ENCODE measurements at places on chromosomes 3 and 15.

DNA sequence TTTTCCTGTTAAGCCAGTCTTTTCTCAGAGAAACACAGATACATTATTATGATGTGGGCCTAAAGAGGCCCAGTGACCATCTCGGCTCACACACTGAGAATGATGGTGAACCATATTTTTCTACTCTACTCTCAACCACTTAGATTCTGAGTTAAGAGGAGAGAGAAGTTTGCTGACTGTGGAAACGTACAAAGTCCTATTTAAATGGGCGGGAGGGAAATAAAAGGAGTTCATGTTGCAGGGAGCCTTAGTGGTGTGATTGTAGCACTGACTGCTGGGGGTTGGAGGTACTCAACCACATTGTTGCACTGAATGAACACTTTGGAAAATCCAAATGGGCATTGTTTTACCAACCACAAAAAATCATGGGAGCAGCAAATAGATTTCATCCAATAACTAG, 51.0 kb downstream of the ATP8B4 start:
- DNase-seq, result no peak

- peak; percentile 88 for DNase-seq
These were observed 5.5 kb downstream of the CSRNP1 start for GRCh38 chr3:39147711-39148434.

DNA sequence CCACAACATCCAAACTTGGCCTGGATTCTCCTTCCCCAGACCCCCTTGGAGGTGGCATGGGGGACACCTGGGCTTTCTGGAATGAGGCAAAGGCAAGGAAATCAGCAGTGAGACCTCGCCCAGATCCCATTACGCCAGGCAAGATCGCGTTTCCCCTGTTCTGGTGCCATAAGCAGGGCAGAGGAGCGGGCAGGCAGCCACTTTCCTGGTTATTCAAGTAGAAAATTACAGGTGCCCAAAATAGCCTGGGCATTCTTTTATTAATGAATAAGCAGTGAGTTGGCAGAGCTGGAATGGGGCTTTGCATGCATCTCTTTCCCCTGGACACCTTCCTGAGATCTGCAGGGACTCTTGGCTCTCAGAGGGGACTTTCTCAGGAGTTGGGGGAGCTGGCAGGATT, 31.5 kb upstream of the FAM107A start:
- DNase-seq, result no peak

DNA sequence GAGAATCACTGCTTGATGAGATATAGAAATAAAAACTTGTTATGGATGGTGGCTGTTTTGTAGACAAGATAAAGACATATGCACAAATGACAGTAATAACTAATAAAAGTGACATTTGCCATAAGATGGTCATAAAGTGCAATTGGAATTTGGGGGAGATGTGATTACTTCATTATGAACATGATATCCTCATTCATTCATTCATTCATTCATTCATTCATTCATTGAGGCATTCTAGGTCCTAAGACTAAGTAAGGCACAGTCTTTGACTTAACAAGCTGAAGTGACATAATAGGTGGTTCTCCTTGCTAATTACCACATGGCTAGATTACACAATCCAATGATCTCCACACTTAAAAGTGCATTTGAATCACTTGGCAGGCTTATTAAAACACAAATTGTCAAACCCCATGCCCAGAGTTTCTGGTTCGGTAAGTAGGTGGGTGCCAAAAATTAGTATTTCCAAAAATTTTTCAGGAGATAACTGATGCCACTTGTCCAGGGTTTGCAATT, 18.9 kb downstream of the RAP2B start:
- no peak for DNase-seq

- DNase-seq, result no peak
These were observed 380.6 kb upstream of the C2CD4B start for GRCh38 chr15:62545467-62546227.

DNA sequence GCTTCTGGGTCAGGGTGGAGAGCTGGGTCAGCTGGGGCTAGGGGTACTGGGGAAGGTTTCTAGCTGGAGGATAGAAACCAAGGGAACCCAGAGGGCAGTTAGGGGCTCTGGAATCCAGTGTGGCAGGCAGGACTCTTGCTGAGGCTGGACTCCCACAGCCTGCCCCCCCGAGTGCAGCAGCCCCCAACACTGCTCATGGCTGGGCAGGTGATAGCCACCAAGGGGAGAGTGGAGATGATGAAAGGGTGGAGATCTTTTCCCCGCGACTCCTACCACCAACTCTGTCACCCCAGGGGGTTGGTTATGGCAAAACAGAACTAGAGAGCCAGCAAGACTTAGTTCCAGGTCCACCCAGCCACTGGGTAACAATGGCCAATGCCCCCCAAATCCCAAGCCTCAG, 16.9 kb upstream of the LINGO1 start:
- DNase-seq, result no peak

- DNase-seq, result no peak
These were observed 28.2 kb upstream of the GOLGA6C start for GRCh38 chr15:75230016-75230343.

DNA sequence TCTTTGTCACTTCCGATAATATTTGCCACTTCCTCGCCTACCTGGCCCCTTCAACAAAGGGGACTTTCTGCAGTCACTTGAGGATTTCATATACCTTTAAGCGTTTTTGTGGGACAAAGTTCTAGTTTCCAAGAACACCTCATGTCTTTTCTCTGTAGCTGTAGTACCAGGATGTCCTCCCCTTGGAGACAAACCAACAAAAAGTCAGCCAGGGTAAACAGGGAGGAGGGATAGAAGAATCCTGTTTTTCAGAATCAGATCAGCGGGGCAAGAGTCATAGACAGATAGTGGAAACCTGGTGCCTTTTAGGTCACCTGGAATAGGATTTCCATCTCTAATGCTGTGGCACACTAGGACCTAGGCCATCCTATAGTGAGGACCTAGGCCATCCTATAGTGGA, 4.5 kb downstream of the LRRC3B start:
- no peak for DNase-seq

DNA sequence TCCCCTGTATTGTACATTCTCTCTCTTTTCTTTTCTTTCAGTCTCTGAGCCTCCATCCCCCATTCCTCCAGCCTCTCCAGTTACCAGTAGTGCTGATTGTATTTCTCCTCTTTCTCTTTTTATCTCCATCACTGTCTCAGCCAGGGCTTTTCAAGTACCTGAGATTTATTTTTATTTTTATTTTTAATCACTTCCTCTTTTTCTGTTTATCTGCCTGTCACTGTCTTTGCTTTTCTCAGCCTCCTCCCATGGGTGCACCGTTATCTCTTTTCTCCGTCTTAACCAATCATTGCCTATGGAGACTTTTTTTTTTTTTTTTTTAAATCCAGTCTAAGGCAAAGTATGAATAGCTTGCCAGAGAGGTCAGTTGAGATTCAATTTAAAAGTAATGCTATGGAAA, 359.3 kb downstream of the GAP43 start:
- DNase-seq, result no peak

- DNase-seq, result no peak
These were observed 20.5 kb upstream of the APEH start for GRCh38 chr3:49653621-49654020.

GRCh38 chr3:50586763-50587070, 17.4 kb downstream of the HEMK1 start:
- no peak for DNase-seq

DNA sequence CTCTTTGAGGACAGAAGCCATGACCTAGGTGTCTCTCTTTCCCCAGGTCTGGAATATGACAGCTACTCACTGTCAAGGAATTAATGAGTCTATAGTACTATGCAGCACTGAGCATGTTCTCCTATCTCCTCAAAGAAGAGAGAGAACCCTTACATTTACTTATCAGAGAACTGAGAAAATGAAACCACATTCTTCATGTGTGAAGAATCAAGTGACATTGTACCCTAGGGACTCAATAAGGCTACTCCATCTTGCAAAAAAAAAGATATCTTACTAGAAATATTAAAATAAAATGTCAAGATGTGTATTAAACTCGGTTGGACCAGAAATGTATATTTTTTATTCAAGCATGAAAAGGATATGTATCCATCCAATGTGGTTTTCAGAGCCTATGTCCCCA, 133.2 kb upstream of the COL8A1 start:
- no peak for DNase-seq

GRCh38 chr3:24812116-24812515, 317.5 kb upstream of the THRB start:
- no peak for DNase-seq

DNA sequence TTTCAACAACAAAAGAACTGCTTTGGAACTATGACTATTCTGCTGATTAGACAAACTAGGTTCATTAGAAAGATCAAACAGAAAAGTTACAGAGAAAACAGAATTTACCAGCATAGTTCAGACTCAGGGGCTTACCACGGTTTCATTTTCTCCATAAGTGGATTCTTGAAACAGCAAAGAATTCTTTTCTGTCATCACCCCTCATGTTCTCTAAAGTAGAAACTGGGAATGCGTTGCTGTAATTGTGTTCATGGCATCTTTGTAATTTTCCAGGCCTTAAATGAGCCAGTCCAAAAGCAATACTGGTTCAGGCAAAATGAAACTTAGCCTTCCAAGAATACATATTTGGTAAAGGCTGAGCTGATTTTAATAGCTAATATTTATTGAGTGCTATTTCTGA, 287.8 kb downstream of the CHL1 start:
- DNase-seq, result no peak

DNA sequence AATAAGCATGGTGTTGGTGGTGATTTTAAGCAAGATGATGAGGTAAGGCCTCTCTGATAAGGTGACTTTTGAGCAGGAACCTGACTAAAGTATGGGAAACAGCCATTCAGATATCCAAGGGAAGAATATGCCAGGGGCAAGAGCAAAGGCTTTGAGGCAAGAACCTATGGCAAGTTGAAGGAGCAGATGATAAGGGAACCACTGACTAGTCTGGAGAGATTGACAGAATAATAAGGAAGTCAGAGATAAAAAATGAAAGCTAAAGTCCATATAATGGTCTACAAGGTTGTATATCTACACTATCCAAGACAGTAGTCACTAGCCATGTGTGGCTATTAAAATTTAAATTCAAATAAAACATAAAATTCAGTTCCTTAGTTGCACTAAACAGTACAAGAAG, 2.5 kb upstream of the C3orf38 start:
- no peak for DNase-seq

DNA sequence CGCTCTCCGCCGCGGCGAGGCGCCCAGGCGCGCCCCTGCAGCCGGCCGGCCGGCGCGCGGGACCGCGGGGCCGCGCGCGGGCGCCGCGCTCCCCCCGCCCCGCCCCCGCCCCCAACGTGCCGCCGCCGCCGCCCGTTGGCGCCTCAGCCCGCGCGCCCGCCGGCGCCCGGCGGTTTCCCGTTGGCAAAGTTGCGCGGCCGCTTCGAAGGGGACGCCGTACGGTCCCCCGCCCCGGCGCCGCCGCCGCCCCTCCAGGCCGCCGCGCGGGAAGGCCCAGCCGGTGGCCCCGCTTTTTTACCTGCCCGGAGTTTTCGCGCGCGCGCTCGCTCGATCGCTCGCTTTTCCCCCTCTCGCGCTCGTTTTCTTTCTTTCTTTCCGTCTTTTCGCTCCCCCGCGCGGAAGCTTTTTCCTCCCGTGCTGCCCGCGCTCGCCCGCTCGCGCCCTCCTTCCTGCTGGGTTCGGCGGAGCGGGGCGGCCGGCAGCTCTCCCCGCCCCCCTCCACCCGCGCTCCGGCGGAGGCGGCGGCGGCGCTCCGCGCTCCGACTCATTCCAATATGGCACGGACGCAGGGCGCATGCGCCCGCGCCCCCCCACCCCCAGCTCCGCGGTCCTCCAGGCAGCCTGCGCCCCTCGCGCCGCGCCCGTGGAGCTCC, at the start of gene SFMBT1:
Gene SFMBT1, minus strand, starts transcription at position 556 of the 653 bp plus-strand sequence. CDS start 76,945 bp downstream, outside the sequence.
- DNase-seq, result no peak

DNA sequence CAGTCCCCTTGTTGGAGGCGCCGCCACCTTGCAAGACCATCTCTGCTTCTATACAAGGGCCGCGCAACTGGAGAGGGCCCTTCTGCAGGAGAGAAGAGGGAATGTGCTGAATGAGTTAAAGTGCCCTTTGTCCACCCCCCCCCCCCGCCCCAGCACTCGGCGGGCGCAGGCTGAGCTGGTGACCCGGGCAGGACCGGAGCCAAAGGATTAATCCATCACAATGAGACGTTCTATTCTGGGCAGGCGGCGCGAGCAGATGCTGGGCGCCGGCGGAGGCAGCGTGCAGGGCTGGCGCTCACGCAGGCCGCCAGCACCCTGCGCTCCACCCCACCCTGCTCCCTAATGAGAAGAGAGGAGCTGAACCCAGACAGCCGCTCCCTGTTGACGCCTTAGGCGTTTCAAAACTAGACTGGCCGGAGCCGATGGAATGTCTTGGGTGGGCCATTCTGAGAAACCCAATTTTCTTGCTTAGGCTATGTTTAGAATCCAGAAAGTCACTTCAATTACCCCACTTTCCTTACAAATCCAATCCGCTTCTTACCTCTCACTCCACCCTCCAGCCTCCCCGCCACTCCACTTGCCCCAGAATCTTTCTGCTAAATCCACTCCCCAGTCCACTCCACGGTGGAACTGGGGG, 32.9 kb downstream of the GJD2 start:
- no peak for DNase-seq

DNA sequence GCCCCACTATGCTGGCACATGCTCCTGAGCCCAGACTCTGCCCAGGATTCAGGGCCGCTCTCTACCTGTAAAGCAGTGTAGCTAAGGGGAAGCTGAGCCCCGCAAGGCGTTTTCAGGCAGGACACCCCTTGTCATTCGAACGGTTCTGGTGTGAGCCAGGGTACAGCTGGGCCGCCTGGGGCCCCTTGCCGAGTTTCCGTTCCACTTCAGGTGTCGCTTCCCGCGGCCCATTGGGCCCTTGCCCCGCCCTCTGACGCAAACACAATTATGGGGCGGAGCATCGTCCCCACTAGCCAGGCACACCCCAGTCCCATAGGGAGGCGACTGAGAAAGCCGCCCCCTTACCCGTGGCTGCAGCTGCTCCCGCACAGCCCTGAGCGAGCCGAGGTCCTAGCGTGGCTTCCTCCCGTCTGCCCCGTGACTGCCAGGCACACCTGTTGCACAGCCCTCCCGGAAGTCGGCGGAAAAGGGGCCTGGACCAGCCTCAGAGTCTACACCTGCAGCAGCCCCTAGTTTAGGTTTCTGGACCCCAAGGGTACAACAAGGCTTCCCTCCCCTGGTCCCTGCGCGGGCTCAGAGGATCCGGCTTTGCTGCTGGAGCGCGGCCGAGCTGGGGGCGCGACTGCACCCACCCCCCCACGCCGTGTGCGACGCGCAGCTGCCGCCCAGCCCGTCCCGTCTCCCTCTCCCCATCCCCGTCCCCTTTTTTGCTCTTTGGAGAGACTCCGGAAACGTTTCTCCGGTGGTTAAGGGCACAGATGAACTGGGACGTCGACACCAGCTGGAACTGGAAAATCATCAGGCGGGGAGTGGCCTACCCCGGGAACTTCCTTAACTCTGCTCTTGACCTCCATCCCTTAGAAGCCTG, at the start of gene PLSCR2:
Gene PLSCR2, minus strand, starts transcription at position 412 of the 868 bp plus-strand sequence. CDS start 9,657 bp downstream, outside the sequence.
- DNase-seq, result no peak

GRCh38 chr3:84245789-84246188, 713.0 kb upstream of the CADM2 start:
- no peak for DNase-seq

- DNase-seq, result peak; percentile 38
These were observed 31.6 kb downstream of the MLH1 start for GRCh38 chr3:37024820-37025405.

- DNase-seq, result no peak
These were observed 400.6 kb downstream of the ZBTB20 start for GRCh38 chr3:114746502-114746901.

Data from bone marrow (tissue), 2 donors.